ENCODE measurements at places on chromosomes 13 and 19. TPM values are rescaled to one million over a fixed set of nuclear protein-coding genes. Genes with fewer than 3 reads are reported as not detected.

- peaks cover 18% of the 10 kb centered on the region for H3K27me3 ChIP-seq
- no peak overlapping the region for H3K27ac ChIP-seq
- H3K36me3 ChIP-seq = peaks cover 46% of the 10 kb centered on the region
- H3K4me1 ChIP-seq = peaks cover 36% of the 10 kb centered on the region
- no peak for DNase-seq
Observed at GRCh38 chr13:48556817-48557216, 23.9 kb upstream of the RCBTB2 start.

- H3K4me3 ChIP-seq = no peak overlapping the region
- no peaks in the 10 kb centered on the region for H3K27me3 ChIP-seq
- no peaks in the 10 kb centered on the region for H3K36me3 ChIP-seq
- no peak for DNase-seq
Observed at GRCh38 chr13:54175466-54175865, 1146.9 kb downstream of the OLFM4 start.

DNA sequence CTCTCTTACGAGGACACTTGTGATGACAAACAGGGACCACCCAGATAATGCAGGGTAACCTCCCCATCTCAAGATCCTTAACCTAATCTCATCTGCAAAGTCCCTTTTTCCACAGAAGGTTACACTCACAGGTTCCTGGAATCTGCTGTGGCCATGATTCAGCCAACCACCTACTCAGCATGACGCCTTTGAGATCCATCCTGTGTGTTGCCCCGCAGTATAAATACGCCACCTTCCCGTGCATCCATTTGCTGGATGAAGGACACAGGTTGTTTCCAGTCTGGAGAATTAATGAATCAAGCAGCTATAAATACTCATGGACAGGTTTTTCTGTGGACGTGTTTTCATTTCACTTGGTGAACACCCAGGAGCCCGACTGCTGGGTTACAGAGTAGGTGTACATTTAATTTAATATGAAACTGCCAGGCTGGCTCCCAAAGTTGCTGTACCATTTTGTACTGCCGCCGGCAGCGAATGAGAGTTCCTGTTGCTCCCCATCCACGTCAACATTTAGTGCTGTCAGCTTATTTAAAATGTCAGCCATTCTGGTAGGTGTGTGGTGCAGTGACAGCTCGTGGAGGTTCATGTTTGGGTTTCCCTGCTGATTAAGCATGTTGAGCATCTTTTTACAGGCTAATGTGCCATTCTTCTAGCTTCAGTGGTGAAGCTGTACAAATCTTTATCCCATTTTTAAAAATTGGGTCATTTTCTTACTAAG lies 40.2 kb downstream of the ELL start:
- no peak for DNase-seq
- peak overlapping the region; percentile 10 for H3K27ac ChIP-seq
- H3K36me3 ChIP-seq = peaks cover 5% of the 10 kb centered on the region
- peaks cover 60% of the 10 kb centered on the region for H3K4me1 ChIP-seq

RUBCNL gene
- total RNA-seq = not detected

GRCh38 chr19:48745208-48745995 lies 1.3 kb downstream of the IZUMO1 start:
- H3K4me3 ChIP-seq = no peak overlapping the region
- H3K4me1 ChIP-seq = peaks cover 25% of the 10 kb centered on the region
- H3K27ac ChIP-seq = no peak overlapping the region

DNA sequence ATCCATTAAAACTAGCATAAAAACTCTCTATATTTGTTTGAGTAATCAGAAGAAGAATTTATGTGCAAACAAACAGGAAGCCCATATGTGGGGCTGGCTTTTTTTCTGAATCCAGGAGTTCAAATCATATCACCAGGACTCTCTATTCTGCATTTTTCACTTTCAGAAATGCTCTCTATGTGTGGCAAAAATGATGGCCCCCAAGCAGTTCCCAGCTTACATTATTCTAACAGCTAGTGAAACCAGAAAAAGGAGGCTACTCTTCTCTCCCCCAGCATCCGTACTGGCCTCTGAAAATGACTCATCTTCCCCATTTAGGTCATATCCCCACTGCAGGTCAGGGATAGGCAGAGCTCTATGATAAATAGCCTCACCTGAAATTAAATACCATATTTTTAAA lies 20.4 kb downstream of the RBM26 start:
- H3K4me1 ChIP-seq = peaks cover 66% of the 10 kb centered on the region
- H3K4me3 ChIP-seq = no peak overlapping the region

GRCh38 chr13:60051754-60052285 lies 111.9 kb downstream of the DIAPH3 start:
- H3K27me3 ChIP-seq = no peaks in the 10 kb centered on the region
- no peaks in the 10 kb centered on the region for H3K4me1 ChIP-seq
- DNase-seq = no peak
- H3K36me3 ChIP-seq = peaks cover 13% of the 10 kb centered on the region
- H3K27ac ChIP-seq = no peak overlapping the region

- no peaks in the 10 kb centered on the region for H3K36me3 ChIP-seq
- DNase-seq = no peak
- no peak overlapping the region for H3K4me3 ChIP-seq
- no peak overlapping the region for H3K27ac ChIP-seq
- no peaks in the 10 kb centered on the region for H3K27me3 ChIP-seq
Observed at GRCh38 chr13:106690779-106691178, 122.8 kb upstream of the ARGLU1 start.

GRCh38 chr19:49920624-49921363 lies 8.2 kb upstream of the ATF5 start:
- H3K27ac ChIP-seq = no peak overlapping the region
- H3K4me1 ChIP-seq = peaks cover 39% of the 10 kb centered on the region
- H3K36me3 ChIP-seq = peaks cover 55% of the 10 kb centered on the region
- DNase-seq = no peak
- H3K4me3 ChIP-seq = no peak overlapping the region
- H3K27me3 ChIP-seq = no peaks in the 10 kb centered on the region

GRCh38 chr19:1254081-1254527 lies 5.7 kb downstream of the MIDN start:
- H3K4me1 ChIP-seq = peaks cover 36% of the 10 kb centered on the region
- no peaks in the 10 kb centered on the region for H3K27me3 ChIP-seq
- peaks cover 44% of the 10 kb centered on the region for H3K36me3 ChIP-seq
- H3K27ac ChIP-seq = no peak overlapping the region

DNA sequence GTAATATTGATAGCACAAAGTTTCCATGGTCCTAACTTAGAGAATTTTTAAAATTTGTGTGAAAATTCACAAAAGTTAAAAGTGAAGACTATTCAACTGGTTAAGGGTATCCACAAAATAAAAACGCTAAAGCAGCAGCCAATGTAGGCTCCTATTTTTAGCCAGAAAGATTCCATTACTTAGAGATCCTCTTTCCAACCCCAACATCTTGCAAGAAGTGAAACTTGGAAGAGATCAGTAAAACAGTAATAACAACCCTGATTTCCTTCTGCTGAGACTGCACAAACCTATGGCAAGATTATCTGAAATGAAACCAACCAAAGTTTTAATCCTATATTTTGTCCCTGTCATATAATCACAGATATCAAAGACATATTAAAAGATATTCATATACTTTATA lies 8.5 kb downstream of the TBC1D4 start:
- no peaks in the 10 kb centered on the region for H3K36me3 ChIP-seq
- H3K4me1 ChIP-seq = no peaks in the 10 kb centered on the region
- DNase-seq = no peak
- H3K4me3 ChIP-seq = no peak overlapping the region
- no peak overlapping the region for H3K27ac ChIP-seq
- H3K27me3 ChIP-seq = peaks cover 20% of the 10 kb centered on the region

DNA sequence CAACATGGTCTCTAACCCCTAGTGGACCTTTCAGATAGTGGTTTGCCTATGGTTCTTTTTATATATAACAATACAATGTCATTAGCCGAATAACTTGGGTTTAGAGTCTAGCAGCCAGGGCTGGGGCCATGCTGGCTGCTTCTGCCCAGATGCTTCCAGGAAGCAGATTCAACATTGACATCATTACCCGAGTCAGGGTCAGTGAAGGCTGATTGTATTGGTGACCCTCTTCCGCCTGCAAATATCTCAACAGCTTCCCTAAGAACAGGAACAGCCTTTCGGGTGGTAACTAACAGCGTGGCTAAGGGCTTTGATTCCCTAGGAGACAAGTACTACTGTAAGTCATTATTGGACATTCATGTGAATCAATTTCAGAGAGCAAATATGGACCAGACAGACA lies 476.4 kb downstream of the UQCRFS1 start:
- DNase-seq = no peak
- H3K27ac ChIP-seq = peak overlapping the region; percentile 77
- H3K4me1 ChIP-seq = peaks cover 6% of the 10 kb centered on the region
- no peak overlapping the region for H3K4me3 ChIP-seq

VAV1 gene
- total RNA-seq = 132 TPM

All from activated CD4-positive, alpha-beta T cell treated with anti-CD3 and anti-CD28 coated beads, Interleukin-2, amount 10 ng/mL, durations not matched to agents 7 days and 5 days (primary cell).